ENCODE measurements at places on chromosomes 7 and 10. TPM values are rescaled to one million over a fixed set of nuclear protein-coding genes. Genes with fewer than 3 reads are reported as not detected.

DNA sequence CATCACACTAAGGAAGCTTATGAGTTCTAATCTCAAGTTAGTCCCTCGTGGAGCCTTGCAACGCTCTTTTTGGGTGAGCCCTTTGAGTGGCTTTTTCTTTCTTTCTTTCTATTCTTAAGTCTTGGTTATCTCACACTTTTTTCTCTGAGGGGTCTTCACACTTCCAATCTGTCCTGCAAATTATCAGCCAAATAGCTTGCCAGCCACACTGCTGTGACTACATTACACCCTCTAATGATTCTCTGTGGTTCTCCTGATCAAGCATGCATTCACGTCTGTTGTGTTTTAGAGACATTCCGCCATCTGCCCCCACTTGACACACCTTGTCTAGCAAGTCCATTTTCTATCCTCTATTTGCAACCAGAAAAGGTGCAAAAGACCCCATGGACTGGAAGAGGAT lies 340.2 kb downstream of the THSD7A start:
- no peak for DNase-seq
- H3K4me1 ChIP-seq: no peaks in the 10 kb centered on the region
- no peak overlapping the region for H3K27ac ChIP-seq
- no peaks in the 10 kb centered on the region for H3K36me3 ChIP-seq
- H3K4me3 ChIP-seq: no peak overlapping the region

DNA sequence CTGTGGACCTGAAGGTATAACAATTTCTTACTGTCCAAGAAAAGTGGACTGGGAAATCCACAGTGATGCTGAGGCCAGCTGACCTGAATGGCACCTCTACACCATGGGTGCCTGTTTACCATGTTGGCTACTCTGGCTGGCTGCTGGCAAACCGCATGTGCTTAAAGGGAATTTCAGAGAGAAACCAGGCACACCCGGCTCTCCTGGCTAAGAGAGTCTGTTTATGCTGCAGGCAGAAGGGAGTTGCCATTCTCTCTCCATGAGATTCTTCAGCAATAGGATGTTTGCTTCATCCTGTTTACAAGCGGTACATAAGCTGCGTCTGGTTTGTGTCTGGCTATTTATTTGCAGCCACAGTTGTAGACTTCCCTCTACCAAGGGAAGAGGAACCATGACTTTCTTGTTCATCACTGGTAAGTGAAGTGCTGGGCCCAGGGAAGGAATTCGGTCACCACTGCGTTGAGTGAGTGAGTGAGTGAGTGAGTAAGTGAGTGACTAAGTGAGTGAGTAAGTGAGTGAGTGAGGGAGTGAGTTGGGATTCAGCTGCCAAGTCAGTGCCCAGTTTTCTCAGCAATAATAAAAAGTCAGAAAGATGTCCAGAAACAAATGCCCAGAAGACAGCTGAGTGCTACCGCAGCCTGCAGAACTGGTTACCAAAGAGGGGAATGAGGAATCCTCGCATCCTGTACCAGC lies 90.4 kb downstream of the COBL start:
- H3K4me3 ChIP-seq: no peak overlapping the region
- H3K4me1 ChIP-seq: peaks cover 21% of the 10 kb centered on the region
- H3K27ac ChIP-seq: peak overlapping the region; percentile 37
- peaks cover 9% of the 10 kb centered on the region for H3K27me3 ChIP-seq
- H3K36me3 ChIP-seq: no peaks in the 10 kb centered on the region

- no peaks in the 10 kb centered on the region for H3K4me1 ChIP-seq
- no peaks in the 10 kb centered on the region for H3K27me3 ChIP-seq
- no peak overlapping the region for H3K27ac ChIP-seq
- no peak overlapping the region for H3K4me3 ChIP-seq
Measured at GRCh38 chr7:16233517-16233916, 187.8 kb downstream of the CRPPA start.

- no peak overlapping the region for H3K4me3 ChIP-seq
- H3K27ac ChIP-seq: no peak overlapping the region
- H3K4me1 ChIP-seq: peaks cover 7% of the 10 kb centered on the region
- no peak for DNase-seq
Measured at GRCh38 chr7:43559171-43559945, 23.6 kb upstream of the STK17A start.

DNA sequence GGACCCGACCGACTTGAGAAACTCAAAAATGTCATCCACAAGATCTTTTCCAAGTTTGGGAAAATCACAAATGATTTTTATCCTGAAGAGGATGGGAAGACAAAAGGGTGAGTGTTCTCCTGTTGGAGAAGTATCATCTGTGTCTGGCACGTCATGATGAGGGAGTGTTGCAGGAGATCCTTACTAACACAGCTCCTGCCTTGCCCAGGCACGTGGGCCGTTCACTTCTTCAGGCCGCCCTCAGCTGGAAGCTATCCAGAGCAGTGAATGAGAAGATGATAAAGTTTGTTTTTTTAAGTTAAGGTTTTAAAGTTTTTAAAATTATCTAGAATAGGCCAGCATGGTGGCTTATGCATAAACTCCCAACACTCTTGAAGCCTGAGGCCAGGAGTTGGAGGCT lies 6.2 kb downstream of the EIF3B start:
- peaks cover 27% of the 10 kb centered on the region for H3K36me3 ChIP-seq
- H3K27me3 ChIP-seq: no peaks in the 10 kb centered on the region
- no peak overlapping the region for H3K4me3 ChIP-seq
- H3K27ac ChIP-seq: peak overlapping the region; percentile 56

GRCh38 chr7:151449990-151450389 lies 10.0 kb upstream of the CRYGN start:
- no peak overlapping the region for H3K27ac ChIP-seq
- H3K4me1 ChIP-seq: no peaks in the 10 kb centered on the region
- peaks cover 4% of the 10 kb centered on the region for H3K27me3 ChIP-seq
- H3K4me3 ChIP-seq: no peak overlapping the region
- DNase-seq: no peak
- no peaks in the 10 kb centered on the region for H3K36me3 ChIP-seq

DNA sequence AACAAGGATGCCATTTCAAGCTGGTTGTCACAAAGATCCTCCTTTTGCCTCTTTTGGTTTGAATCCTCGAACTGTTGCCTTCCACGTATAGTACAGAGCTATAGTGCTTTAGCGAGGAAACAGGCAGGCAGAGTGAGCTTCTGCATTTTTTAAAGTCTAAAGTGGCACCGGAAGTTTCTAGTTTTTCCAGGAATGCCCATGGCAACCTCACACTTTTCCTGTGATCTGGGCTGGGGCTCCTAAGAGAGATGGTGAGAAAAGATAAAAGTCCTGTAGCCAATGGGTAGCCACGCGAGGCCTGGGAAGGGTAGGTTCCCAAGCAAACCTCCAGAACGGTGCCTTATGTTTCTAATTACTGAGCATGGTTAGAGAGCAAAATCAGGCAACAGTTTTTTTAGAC lies 76.7 kb downstream of the CALD1 start:
- no peak for DNase-seq
- no peak overlapping the region for H3K27ac ChIP-seq
- no peak overlapping the region for H3K4me3 ChIP-seq
- H3K27me3 ChIP-seq: no peaks in the 10 kb centered on the region

- no peak overlapping the region for H3K4me3 ChIP-seq
- no peak overlapping the region for H3K27ac ChIP-seq
- H3K36me3 ChIP-seq: no peaks in the 10 kb centered on the region
- no peak for DNase-seq
Measured at GRCh38 chr10:61620506-61620905, 42.2 kb upstream of the CABCOCO1 start.

- H3K27me3 ChIP-seq: no peaks in the 10 kb centered on the region
- H3K4me1 ChIP-seq: peaks cover 4% of the 10 kb centered on the region
- H3K4me3 ChIP-seq: no peak overlapping the region
- no peak overlapping the region for H3K27ac ChIP-seq
- H3K36me3 ChIP-seq: no peaks in the 10 kb centered on the region
Measured at GRCh38 chr7:80450621-80451308, 61.1 kb downstream of the GNAT3 start.

DNA sequence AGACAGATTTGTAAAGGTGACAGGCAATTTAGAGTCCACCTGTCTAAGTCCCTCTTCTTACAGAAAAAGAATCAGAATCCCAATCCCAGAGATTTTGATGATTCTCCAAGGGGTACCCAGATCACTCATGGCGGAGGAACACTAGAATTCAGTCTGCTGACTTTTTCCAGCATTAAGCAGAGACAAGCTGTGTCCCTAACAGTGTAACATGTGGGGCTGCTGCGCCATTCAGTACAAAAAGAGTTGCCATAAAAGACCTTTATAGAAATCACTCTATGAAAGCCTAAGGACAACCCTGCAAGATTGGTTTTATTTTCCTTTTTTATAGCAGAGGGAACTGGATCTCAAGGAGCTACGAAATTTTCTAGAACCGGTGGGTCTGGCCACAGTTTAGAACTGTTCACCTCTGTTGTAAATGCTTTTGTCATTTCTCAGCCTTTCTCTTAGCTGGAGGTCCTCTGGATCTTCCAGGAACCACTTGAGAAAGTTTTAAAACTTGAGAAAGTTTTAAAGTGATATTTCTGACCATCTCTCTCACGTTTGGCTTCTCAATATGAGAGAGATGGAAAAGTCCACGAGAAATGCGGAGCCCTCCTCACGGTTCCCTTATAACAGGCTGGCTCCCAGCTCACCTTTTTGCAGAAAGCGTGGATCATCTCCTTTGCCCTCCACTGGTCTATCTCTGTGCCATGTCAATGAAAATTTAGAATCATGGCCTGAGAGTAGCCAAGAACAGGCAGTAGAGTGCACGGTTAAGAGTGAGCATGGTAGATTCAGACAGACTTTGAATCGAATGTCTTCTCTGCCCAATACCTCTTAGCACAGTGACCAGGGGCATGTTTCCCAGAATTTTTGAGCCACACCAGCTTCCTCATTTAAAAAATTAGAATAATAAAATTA lies 826 bp downstream of the GIMAP7 start:
- H3K4me1 ChIP-seq: no peaks in the 10 kb centered on the region
- H3K4me3 ChIP-seq: no peak overlapping the region
- H3K27ac ChIP-seq: no peak overlapping the region

DNA sequence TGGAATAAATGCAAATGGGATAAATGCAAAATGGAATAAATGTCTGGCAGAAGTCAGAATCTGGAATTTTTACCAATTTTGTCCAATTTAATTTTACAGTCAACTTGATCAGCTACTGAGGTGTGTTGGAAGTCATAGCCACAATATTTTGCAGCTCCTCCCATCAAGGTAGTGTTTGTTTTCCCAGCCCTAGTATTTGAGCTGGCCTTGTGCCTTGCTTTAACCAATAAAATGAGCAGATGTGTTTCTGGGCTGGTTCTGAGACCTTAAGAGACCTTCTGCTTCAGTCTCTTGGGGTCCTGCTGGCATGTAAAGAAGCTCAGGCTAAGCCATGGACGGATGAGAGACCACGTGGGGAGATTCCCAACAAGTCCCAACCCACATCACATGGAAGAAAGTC lies 42.7 kb upstream of the RSBN1L start:
- DNase-seq: no peak
- H3K27ac ChIP-seq: no peak overlapping the region

MTURN gene
- 5.9 TPM for polyA plus RNA-seq

FZD1 gene
- polyA plus RNA-seq: 1.3 TPM

PALD1 gene
- polyA plus RNA-seq: 0.72 TPM

CALD1 gene
- polyA plus RNA-seq: 229 TPM
